Mesenchymal stem cell (in vitro differentiated cells and primary cell): ENCODE measurements at places on chromosomes 11 and 22.

DNA sequence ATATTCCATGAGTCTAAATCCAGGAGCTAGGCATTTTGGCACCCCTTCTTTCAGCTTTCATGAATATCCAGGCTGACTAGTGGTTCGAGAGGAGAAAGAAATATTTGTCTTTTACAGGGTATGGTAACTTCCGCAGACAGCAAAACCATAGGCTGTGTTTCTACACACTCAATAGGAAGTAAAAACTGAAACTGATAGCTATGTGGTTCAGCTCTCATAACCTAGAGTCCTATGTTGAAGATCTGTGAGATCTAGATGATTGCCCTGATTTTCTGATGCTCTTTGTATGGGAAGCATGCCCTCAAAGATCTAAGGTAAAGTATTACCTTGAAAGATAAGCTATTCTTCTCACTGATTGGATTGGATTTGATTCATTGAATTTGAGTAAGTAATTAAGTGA, 118.3 kb downstream of the CD44 start:
- no peak for DNase-seq

GRCh38 chr11:86814775-86815174, 14.4 kb downstream of the PRSS23 start:
- DNase-seq = peak; percentile 97

DNA sequence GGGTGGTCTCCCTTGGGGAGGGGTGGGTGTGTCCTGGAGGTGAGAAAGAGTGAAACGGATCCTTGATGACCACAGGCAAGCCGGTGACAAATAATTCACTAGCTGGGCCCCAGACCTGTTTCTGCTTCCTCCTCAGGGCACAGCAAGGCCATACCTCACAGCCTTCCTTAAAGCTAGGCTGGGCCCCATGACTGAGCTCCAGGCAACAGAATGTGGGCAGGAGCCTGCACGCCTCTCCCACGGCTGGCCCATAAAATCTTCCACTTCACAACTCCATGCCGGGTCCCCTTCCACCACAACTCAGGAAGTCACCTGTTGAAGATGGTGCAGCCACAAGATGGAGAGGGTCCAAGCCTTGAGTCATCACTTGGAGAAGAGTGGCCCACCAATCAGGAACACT, 23.9 kb downstream of the SLC22A12 start:
- DNase-seq = no peak

DNA sequence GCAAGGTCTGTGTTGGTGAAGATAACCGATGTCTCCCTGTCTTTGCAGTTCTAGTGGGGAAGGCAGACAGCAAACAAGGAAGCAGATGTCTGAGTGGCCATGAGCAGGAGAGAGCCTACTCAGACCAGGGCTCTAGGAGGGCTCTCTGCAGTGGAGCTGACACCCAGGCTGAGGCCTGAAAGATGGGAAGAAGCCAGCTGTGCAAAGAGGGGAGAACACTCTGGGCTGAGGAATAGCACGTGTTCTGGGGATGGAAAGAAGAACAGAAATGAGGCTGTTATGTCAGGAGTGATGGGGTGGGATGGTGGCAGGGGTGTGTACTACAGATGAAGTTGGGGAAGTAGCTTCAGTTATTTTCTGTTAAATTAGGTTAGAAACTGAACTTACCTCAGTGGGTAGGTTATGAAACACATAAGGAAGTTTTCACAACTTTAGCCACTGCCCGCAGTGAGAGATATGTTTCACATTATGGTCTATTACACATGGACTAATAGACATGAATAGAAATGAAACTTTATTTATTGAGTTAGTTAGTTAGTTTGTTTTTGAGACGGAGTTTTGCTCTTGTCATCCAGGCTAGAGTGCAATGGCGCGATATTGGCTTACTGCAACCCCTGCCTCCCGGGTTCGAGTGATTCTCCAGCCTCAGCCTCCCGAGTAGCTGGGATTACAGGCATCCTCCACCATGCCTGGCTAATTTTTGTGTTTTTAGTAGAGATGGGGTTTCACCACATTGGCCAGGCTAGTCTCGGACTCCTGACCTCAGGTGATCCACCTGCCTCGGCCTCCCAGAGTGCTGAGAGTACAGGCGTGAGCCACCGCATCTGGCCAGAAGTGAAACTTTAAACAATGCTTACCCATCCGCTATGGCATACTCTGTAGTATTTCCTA, 7.8 kb downstream of the DCPS start:
- no peak for DNase-seq

GRCh38 chr11:66006134-66006890, 4.0 kb downstream of the BANF1 start:
- DNase-seq = no peak

DNA sequence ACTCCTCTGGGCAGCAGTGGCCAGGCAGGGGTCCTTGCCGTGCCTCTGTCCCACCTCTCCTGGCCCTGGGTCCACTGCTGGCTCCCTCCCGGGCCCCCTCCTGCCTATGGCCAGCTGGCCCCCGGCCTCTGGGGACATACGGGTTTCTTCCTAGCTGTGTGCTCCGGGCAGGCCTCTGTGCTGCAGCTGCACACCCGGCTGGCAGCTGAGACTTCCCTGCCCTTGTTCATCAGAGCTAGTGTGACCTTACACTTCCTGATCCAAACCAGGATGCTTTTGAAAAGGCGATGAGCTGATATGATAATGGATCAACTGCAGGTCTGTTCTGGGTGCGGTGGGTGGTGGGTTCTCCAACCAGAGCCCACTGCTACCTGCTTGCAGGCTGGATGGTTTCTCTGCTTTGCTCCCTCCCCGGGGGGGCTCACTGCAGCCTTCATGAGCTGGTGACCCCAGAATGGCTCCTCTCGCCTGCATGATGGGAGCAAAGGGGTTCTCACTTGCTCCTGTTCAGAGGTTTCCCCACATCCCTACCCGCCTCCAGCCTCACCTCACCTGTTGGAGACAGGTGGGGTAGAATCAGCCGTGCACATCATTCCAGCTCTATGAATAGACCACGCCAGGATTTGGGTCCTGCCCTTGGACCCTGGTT, 13.3 kb downstream of the B3GAT1 start:
- DNase-seq = no peak
